ENCODE measurements at places on chromosomes 11 and 22.

DNA sequence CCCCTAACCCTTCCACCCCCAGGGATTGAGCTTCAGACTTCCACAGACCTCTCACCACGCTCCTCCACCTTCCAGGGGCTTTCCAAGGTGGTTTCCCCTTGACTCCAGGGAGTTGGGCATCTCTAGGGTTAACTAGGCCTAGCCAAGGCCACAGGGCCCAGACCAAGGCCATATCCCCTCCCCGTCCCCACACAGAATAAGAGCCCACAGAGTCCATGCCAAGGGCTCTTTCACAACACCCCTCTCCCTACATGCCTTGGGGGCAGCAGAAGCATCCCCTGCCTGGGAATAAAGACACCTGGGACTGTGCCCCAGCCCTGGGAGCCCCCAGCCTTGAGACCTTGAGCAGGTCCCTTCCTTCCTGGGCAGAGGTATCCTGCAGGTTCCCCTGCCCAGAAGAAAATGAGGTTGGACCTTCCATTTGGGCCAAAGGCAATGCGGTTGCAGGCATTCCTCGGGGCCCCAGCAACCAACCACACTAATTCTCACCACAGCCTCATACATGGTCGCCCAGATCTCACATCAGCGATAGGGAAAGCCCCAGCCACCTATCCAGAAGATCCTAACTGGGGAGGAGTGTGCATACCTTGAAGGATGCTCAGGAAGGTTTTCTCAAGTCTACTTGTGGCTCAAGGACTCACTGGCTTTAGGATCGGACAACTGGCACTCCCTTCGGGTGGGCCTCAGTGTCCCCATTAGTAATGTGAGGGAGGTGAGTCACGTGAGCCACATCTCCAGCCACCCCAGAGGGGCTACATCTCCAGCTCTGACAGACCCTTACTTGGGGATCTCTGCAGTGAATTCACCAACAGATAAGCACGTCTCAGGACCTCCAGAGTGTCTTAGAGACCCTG lies 1.7 kb downstream of the GDPD5 start:
- DNase-seq = no peak

DNA sequence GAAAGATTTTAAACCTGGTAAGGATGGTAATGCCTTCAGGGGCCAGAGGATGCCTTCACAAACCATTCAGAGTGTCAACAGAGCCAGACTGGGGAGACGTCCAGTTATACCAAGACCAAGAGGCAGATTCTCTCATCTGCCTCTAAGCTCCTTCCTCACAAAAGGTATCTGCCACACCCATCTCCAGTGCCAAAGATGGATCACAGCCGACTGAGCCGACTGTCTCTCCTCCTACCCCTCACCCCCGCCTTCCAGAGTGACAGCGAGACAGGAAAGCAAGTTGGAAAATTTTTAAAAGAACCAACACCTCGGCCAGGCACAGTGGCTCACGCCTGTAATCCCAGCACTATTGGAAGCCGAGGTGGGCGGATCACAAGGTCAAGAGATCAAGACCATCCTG lies 79.1 kb upstream of the AKIP1 start:
- DNase-seq = no peak

- no peak for DNase-seq
These were observed 7.7 kb downstream of the RHBDD3 start for GRCh38 chr22:29260031-29260560.

- no peak for DNase-seq
These were observed 23.4 kb upstream of the CLNS1A start for GRCh38 chr11:77660947-77661346.

GRCh38 chr22:21881841-21882753 lies 14.7 kb upstream of the MAPK1 start:
- DNase-seq = no peak

- no peak for DNase-seq
These were observed 70.1 kb downstream of the ARL14EP start for GRCh38 chr11:30393012-30393411.

DNA sequence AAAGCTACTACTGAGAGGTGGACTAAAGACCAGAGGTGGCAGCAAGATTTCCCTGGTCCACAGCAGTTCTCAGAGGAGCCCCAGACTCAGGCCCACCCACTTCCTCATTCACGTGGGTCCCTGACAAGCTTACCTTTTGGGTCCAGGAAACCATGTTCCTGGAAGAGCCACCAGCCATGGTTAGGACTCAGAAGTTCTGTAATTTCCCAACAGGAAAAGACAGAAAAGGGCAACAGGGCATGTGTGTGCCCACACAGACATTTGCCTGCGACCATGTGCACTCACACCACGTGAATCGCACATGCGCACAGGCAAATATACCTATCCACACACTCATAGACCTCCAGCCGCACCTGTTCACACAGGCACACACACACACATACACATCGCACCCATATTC lies 42.9 kb downstream of the LRRC32 start:
- DNase-seq = no peak

GRCh38 chr11:955154-956063 lies 29.7 kb downstream of the AP2A2 start:
- no peak for DNase-seq

- DNase-seq = no peak
These were observed 636 bp upstream of the PHOX2A start for GRCh38 chr11:72244361-72245262.

All from NCI-H774 (cell line).